Activated CD4-positive, CD25-positive, alpha-beta regulatory T cell treated with anti-CD3 and anti-CD28 coated beads, Interleukin-2, amount 50 U/mL, for 72 hours (primary cell): ENCODE measurements at places on chromosomes 7 and 10.
A peak's percentile ranks its signal among the peaks of the same experiment; 100 is the strongest.

- no peak for DNase-seq
Measured at GRCh38 chr10:31315453-31315852, 3.6 kb upstream of the ZEB1 start.

DNA sequence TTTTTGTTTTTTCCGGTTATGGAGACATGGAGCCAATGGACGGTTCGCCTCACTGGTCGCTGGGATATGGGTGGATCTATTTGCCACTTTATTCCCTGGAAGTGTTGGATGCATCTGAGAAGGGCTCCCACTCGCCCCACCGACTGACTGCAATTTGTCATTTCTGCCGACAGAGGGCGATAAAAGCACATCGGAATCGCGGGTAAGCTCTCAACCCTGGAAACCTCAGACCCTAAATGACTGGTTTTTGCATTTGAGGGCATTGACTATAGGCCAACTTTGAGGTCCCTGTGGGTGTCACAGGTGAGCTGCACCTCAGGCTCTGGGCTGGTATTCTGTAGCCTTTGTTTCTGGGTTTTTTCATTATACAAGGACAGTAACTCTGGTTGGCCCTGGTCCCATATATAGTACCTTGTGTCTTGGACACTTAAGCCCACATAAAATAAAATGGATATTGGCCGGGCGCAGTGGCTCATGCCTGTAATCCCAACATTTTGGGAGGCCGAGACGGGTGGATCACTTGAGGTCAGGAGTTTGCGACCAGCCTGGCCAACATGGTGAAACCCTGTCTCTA lies 11.9 kb upstream of the OPALIN start:
- peak; percentile 47 for DNase-seq

- DNase-seq = no peak
Measured at GRCh38 chr7:36360244-36360643, 29.4 kb upstream of the ANLN start.

DNA sequence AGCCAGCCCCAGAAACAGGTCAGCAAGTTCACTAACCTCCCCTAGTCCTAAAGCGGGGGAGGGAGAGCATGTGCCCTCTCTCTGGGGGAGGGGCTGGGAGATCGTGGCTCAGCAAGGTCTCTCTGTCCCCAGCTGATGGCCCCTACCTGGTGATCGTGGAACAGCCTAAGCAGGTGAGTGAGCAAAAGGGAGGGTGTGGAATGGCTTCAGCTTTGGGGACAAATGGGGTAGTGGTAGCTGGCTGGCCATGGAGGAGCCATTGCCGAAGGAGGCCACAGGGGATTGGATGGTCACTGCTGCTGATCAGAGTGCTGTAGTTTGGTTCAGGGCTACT lies 779 bp downstream of the NFKB2 start:
- no peak for DNase-seq

DNA sequence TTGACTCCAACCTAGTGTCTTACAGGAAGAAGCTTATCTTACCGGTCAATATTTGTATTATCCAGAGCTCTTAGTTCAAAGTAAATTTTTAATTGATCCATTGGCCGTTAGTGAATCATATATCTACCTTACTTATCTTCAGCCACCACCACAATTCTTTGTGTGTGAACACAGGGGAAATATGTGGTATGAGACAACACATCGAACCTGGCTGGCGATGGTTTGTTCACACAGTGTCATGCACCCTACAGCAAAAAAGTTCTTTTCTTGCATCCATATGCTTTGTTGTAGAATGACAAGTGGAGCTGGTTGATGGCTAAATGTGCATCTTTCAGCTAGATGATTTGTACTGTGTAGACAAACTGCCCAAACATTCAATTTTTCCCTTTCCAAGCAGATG lies 65.8 kb downstream of the ARID5B start:
- no peak for DNase-seq

- no peak for DNase-seq
Measured at GRCh38 chr10:125102821-125103220, 57.5 kb downstream of the CTBP2 start.

- DNase-seq = no peak
Measured at GRCh38 chr7:29161231-29161630, 14.9 kb upstream of the CPVL start.

DNA sequence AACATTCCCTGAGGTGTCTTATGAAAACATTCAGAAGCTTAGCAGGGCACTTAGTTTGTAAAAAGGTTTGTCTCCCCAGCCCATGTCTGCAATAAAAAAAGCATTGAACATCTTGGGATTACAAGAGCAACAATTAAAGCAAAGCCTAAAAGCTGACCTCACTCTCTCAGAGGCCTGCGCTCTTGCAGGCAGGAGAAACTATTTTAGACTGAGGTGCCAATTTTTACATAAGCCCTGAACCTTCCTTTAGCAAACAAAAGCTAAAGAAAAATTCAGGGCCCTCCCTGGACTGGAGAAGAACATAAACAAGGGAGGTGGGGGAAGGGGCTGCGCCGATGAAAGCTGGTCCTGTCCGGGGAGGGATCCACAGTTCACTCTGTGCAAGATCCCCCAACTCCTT lies 312.7 kb upstream of the RNF32 start:
- no peak for DNase-seq

- no peak for DNase-seq
Measured at GRCh38 chr10:116524736-116525135, 21.0 kb upstream of the PNLIP start.

- DNase-seq = no peak
Measured at GRCh38 chr7:121334875-121335648, 6.3 kb downstream of the WNT16 start.

GRCh38 chr7:5689118-5689517 lies 92.3 kb downstream of the RNF216 start:
- DNase-seq = no peak

- DNase-seq = no peak
Measured at GRCh38 chr7:42176724-42177101, 60.3 kb downstream of the GLI3 start.

DNA sequence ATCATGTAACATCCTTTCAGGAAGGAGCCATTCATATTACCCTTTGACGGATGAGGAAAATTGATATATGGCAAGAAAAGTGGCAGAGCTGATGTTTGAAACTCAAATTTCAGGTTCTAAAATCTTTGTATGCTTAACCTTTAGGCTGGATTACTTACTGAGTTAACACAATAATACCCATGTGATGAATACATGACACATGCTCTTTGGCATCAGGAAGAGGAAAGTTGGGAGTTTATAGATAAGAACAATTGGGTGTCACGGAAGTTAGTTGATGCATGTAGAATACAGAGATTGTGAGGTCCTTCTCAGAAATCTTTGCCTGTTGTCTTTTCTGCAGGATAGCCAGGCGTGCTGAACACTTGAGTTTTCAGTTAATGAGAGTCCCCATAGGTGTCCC lies 572.1 kb upstream of the POM121L12 start:
- DNase-seq = no peak

DNA sequence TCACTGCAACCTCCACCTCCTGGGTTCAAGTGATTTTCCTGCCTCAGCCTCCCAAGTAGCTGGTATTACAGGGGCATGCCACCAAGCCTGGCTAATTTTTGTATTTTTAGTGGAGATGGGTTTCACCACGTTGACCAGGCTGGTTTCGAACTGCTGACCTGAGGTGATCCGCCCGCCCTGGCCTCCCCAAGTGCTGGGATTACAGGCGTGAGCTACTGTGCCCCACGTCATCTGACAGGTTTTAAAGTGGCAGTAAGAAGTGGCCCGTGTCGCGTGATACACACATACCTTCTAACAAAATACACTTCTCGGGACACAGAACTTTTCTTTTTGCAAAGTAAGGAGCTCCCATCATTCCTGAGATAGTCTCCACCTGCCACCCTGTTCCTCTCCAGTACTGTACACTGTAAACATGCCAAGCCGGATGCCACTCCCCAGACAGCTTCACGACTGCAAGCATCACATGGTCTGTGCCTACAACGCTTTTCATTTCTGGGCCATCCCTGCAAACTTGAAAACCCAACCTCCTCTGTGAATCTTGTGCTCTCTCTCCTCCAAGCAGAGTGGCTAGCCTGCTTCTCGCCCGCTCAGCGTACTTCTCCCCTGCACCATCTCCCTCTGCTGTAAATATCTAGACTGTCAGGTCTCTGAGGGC lies 256.3 kb upstream of the KLF14 start:
- DNase-seq = no peak

DNA sequence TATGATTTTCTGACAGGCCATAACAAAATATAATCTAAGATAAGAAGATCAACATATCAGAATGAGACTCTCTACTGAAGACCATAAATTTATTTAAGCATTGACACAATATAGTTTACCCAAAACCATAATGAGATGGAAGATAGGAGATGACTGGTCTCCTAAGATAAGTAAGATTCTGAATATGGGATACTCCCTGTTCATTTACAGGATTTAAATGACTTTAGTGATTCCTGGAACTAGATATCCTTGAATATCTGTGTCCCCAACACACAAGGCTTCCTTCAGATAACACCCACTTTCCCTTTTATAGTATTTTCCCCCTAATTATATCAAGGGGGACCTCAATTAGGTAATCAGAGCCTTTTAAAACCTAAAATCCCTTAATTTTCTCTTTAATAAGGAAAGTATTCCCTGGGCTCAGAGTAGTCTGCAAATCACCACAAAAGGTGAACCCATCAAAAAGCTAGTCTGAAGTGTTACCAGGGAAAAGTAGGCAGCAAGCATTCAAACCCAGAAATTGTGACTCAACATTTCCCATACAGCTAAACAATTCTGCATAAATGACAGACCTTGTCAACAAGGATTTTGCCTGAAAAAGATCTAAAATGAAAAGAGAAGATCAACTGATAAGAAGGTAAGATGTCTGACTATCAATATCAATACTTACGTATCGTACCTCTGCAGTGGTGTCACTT lies 99.9 kb downstream of the CNOT4 start:
- DNase-seq = no peak

GRCh38 chr10:111139567-111139966 lies 62.7 kb downstream of the ADRA2A start:
- DNase-seq = no peak

GRCh38 chr10:86413046-86413728 lies 46.6 kb upstream of the GRID1 start:
- DNase-seq = no peak

- no peak for DNase-seq
Measured at GRCh38 chr7:2761131-2761624, 73.2 kb downstream of the AMZ1 start.

DNA sequence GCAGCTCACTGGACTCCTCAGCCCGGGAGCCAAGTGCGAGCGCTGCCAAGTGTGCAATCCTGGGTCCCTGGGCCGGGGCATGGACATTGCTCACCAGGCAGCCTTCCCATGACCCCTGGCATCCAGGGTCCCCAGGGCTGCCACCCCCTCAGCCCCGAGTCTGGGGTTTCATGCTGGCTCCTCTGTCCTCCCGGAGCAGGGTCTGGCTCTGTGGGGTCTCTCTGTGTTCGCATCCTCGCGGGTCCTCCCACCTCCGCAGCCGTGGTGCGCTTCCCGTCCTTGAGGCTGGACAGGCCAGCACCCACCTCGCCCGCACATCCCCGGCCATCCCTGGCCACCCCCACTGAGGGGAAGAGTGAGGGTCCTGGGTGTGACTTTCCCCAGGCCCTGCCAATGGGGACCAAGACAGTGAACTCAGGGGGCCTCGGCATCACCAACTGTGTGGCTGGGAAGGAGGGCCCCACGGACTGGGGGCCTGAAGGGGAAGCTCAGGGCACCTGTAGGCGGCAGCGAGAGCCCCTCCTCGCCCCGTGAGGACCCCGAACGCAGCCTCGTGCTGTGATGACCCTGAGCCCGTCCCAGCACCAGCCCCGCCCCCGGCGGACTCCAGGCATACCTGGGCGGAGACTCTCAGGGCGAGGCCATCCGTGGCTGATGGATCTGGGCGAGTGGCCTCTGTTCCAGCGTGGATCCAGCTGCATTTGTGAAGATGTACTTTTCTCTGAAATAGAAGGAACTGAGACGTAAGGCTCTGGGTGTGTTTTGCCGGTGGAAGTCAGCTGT lies 50.3 kb upstream of the CFAP46 start:
- DNase-seq = no peak

DNA sequence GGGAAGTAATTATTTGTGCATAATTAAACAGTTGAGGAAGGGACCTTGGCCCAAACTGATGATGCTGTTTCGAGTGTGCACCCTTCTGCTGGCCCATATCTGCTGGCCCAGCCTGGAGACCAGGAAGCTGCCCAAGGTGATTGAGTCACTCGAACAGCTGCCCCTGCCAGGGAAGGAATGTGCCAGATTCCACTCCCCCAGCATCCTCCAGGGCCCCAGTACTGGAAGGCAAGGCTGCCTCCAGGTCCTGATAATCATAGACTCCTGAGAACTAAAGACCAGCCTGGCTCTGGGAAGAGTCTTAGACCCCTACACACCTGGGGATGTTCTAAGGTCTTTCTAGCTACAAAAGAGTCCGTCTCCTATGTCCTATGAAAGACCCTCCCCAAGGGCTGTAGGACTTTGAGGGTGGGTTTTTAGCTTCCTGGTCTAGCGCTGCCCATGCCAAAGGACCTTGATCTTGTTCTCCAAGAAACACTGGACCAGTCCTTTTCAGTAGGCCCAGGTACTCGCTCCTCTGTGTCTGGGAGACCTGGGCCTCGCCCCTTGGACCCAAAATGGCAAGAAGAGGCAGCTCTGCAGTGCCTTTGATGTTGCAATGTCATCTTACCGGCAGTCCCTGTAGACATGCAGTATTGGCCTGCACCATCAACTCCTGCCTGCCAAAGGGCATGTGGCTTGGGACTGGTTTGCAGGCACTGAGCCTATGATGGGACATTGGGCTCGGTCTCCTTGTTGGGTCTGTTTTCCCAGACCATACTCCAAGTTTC lies 103.2 kb upstream of the GPR26 start:
- no peak for DNase-seq

GRCh38 chr7:134120405-134120804 lies 6.7 kb upstream of the LRGUK start:
- no peak for DNase-seq

DNA sequence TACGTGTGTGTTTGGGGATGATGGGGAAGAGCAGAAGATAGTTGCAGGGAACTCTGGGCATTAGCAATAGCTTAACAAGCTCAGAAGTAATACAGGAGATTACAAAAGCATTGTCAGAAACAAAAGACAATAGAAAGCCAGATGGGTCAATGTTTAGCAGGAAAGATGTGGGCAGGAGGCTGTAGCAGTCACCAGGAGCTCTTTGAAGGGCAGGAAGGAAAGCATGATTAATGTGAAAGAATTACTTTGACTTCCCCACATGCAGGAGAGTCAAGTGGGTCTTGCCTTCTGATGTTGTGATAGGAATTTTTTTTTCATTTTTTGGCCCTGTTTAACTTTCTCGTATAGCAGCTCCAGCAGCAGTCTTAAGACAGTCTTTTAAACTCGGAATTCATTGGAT lies 6.0 kb upstream of the SMNDC1 start:
- DNase-seq = no peak

GRCh38 chr10:3538656-3539531 lies 246.1 kb downstream of the KLF6 start:
- no peak for DNase-seq

GRCh38 chr7:101939136-101939695 lies 121.8 kb downstream of the CUX1 start:
- DNase-seq = no peak

DNA sequence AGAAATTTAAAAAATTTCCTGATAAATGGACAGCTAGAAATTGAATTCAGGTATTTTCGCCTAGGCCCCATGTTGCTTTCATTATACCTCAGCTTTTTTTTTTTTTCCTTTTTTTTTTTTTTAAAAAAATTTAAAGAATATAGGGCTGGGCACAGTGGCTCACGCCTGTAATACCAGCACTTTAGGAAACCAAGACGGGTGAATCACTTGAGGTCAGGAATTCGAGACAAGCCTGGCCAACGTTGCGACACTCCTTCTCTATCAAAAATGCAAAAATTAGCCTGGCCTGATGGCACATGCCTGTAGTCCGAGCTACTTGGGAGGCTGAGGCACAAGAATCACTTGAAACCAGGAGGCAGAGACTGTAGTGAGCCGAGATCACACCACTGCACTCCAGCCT lies 334.0 kb downstream of the SORCS1 start:
- no peak for DNase-seq
